Suppressor macrophage treated with lipopolysaccharide for 4 hours (primary cell): ENCODE measurements at places on chromosomes 12 and 14.
A peak's percentile ranks its signal among the peaks of the same experiment; 100 is the strongest.

GRCh38 chr14:72941286-72941985 lies 15.2 kb downstream of the DCAF4 start:
- DNase-seq: no peak

- DNase-seq: no peak
Measured at GRCh38 chr14:63164108-63164683, 40.0 kb upstream of the RHOJ start.

GRCh38 chr14:56117765-56118610 lies at the start of gene PELI2:
TSS of gene PELI2 (plus strand) at chr14:56118411. CDS start at chr14:56118661, 250 bp downstream.
- peak; percentile 70 for DNase-seq

DNA sequence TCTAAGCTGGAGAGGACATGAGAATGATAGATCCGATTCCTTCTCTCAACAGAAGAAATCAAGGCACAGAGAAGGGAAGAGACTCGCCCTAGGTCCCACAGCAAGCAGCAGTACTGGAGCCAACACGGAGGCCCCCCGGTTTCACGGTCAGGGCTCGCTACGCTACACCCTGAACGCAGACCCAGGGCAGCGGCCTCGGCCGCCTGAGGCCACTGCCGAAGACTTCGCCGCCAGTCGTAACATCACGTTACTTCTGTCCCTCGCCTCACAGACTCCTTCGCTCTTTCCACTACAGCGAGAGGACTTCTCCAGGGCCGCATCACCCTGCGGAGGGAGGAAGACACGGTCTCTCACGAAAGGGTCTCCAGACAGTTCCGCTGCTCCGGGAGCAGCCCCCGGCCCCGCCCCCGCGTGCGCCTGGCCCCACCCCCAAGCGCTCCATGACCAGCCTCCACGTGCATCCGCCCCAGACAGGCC lies 411 bp upstream of the DCAF4 start:
- no peak for DNase-seq

DNA sequence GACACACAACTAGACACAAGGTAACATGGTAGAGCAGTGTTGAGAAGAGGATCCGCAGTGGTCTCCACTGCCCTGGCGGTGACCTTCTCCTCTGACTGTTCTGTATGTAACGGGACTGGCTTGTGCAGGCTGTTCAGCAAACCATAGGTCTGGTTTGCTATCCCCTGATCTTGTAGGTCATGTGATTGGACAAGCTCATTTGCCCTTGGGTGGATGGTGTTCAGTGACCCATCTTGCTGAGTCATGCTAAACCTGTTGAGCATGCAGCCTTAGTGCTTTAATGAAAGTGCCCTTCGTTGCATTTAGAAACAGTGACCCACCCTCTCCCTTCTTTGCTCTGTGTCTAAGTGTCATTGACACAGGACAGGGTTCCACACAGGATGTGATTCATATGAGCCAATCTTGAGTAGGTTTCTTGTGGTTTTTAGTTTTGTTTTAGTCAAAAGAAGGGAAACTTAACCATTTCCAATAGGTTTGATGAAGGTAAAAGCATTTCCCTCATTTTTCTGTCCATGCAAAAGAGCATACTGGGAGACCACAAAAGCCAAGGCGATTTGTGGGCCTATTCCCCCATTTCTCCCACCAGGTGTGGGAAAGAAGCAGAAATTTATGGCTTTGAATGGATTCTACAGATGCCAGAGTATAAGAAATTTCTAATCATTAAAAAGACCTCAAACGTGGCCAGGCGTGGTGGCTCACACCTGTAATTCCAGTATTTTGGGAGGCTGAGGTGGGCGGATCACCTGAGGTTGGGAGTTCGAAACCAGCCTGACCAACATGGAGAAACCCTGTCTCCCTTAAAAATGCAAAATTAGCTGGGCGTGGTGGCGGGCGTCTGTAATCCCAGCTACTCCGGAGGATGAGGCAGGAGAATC lies 32.6 kb upstream of the HIF1A start:
- peak; percentile 94 for DNase-seq

DNA sequence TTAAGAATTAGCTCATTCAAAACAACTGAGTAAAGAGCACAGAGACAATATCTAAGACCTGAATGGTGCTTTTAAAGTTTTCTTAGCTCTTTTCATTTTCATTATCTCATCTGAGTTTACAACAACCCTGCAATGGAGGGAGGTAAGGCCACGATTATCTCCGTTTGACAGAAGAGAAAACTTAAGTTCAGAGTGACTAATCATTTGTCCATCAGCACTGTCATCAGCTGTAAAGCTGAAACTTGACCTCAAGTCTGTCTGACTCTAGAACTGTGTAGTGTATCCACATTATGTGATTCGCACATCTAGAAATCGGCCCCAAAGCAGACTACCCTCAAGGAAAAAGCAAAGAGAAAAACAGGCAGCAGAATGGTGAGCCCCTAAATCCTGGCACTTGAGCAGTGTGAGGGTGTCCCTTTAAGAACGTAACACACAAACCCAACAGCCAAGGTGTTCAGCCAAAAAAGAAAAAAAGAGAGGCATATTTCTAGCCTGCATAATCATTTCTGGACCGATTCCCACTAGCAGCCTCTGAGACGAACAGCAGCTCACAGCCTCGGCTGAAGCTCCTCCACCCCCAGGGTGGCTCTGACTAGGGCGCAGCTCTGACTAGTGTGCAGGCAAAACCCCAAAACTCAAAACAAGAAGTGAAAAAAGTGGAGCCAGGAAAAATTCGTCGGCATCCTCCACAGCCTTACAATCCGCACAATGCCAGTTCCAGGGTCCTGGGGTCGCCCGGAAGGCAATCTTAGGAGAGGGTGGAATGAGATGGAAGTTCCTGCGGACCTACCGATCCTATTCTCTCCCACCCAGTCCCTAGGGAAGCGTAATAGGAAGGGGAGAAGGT lies 1.6 kb downstream of the STXBP6 start:
- no peak for DNase-seq

DNA sequence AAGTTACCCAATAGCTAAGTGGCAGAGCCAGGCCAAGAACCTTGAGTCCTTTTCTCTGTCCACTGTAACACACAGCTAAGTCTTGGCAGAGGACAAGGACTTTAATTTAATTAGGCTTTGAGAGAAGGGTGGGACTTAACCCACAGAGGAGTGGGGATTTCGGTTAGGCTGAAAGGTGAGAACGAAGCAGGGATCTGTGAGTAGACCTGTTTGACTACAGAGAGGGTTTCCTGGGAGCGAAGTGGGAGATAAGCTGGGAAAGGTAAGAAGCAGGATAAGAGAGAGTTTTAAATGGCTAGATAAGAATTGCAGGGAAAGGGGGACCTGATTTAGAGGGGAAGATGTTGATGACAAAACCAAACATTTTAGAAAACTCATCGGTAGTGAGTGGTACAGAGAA lies 2.0 kb upstream of the PPFIBP1 start:
- DNase-seq: no peak
